ENCODE measurements at places on chromosomes 7 and 10. TPM values are rescaled to one million over a fixed set of nuclear protein-coding genes. Genes with fewer than 3 reads are reported as not detected.

Gene DOCK1
- total RNA-seq, result 28.9 TPM

- no peak for DNase-seq
Observed at GRCh38 chr10:62904281-62904875, 88.2 kb upstream of the EGR2 start.

DNA sequence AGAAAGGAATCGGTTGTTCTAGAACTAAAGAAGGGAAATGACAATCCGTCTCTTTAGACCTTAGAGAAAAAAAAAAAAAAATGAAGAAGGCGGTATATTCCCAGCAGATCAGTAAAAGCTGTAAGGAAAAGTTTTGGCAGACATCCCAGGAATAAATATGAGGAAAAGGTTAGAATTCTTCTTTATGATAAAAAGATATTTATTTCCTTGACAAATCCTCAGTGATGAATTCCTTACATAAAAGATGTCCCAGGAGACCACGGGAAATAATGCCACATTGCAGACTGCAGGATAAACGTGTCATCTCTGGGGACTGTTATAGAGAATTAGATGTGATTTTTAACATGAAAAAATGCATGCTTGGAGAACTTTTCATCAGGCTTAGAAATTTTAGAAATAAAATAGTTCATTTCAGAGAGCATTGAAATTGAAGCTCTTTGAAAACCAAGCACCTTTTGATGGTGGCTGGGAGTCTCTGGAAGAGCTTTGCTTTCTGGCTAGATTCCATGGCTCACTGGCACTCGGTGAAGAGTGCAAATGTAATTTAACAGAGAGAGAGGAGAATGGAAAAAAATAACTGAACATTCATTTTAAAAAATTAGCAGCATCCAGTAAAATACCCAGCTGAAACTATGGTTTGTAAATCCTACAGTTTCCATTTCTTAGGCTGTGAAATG is 98.2 kb downstream of the PRPF18 start:
- DNase-seq, result no peak

DNA sequence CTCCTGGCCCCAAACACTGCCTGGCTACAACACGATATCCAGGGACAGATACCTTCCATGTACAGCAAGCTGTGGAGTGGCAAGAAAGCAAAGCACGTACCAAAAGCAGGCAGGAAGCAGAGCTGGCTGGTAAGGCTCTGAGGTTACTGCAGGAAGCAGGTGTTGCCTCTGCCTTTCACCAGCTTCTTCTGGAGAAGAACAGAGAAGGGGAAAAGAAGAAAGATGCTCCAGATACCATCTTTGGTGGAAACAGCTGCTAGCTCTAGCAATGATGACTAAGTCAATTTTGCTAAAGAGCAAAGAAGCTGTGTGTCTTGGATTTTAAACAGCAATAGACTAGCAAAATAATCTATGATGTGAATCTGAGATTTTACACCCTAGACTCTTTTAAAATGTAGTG is 34.9 kb upstream of the PRSS1 start:
- no peak for DNase-seq

DNA sequence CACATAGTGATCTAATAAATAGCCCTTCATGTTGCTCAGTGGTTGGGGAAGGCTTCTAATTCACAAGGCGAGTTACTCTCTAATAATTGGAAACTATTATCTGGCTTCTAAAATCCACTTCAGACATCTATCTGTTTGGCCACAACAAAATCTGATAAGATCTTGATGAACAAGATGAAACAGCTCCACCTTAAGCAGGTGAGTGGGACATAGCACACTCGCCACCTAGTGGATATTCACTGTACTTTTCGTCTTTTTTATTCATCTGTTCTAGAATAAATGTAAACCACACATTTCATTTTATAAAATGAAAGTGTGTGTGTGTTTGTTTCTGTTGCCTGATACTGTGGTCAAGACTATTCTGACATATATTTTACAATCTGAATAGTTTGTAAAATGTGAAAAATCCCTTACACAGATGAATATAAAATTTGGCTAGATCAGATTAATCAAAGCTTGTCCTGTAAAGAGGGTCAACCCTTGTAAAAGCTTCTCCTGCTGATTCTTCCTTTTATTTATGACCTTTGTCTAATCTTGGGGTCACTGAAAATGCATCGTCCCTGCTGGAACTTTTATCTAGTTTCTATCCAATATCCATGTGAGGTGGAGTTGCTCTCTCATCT is 26.5 kb upstream of the CNTNAP2 start:
- DNase-seq, result peak; percentile 54

Gene EEPD1
- 9.4 TPM for total RNA-seq

- DNase-seq, result peak; percentile 80
Observed at GRCh38 chr7:38222481-38223096, 44.5 kb downstream of the STARD3NL start.
